Activated CD4-positive, alpha-beta T cell treated with anti-CD3 and anti-CD28 coated beads, Interleukin-2, amount 10 ng/mL, durations not matched to agents 24 days and 14 days (primary cell): ENCODE measurements at places on chromosomes 4 and X.
A peak's percentile ranks its signal among the peaks of the same experiment; 100 is the strongest.

GRCh38 chrX:20378233-20378920 lies 111.7 kb upstream of the RPS6KA3 start:
- DNase-seq, result peak; percentile 56

- peak; percentile 57 for DNase-seq
Measured at GRCh38 chr4:30721185-30722091, 1.3 kb downstream of the PCDH7 start.

GRCh38 chrX:114134465-114134864 lies 449.4 kb upstream of the HTR2C start:
- DNase-seq, result no peak

DNA sequence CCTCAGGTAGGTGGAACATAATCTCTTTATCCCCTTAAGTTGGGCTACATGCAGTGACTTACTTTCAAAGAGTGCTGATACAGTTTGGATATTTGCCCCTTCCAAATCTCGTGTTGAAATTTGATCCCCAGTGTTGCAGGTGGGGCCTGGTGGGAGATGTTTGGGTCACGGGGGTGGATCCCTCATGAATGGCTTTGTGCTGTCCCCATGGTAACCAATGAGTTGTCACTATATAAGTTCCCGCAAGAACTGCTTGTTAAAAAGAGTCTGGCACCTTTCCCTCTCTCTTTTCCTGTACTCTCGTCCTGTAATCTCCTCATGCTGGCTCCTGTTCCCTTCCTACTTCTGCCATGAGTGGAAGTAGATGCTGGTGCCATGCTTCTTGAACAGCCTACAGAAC lies 71.3 kb downstream of the GLRA3 start:
- DNase-seq, result no peak

DNA sequence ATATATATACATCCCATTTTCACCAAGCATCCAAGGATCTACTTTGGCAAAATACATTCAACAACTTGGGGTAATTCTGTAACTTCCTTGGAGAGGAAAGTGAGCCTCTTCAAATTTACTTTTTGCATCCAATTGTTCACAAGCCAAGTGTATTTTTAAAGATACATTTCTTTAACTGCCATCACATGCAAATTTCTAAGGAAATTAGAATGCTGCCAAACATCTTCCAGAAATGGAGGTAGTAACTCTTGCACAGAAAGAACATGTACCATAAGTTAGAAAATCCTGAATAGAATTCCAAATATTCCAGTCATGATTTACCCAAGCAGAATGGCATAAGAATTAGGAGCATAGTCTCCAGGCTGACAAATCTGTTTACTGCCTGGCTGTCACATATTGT lies 220.5 kb upstream of the NWD2 start:
- no peak for DNase-seq

GRCh38 chr4:95290702-95291101 lies 258.1 kb downstream of the UNC5C start:
- DNase-seq, result no peak

DNA sequence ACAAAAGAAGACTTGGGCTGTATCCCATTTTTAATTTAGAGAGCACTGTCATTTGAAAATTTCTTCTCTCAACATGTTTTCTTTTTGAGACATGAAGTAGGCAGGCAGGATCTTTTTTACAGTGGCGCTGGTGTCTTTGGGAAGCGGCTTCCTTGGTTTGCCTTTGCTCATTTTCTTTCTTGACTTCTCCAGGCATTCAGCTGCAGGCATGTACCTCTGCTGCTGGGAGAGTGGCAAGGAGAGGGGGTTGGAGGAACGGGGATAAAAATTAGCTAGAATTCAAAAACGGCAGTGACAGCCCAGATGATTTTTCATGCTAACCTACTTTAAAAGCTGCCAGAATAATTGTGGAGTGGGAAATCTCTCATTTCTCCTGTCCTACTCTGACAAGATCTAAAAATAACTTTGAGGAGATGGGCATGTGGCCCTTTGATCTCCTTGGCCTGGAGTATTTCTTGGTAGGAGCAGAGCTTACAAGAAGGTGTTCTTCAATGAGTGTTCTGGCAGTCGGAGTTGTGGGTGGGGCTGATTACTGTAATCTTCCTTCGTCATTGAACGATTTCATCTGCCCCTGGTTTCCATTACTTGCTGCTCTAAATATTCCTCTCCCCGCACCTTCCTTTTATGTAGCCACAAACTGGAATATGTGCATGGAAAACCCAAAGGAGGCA lies 54.8 kb downstream of the TBL1X start:
- no peak for DNase-seq

DNA sequence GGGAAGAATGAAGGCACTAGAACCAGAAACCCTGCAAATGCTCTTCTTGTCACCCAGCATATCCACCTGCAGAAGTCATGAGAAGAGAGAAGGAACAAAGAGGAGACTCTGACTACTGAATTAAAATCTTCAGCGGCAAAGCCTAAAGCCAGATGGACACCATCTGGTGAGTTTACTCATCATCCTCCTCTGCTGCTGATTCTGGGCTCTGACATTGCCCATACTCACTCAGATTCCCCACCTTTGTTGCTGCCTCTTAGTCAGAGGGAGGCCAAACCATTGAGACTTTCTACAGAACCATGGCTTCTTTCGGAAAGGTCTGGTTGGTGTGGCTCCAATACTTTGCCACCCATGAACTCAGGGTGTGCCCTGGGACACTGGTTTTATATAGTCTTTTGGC lies 181.7 kb downstream of the AR start:
- DNase-seq, result no peak

DNA sequence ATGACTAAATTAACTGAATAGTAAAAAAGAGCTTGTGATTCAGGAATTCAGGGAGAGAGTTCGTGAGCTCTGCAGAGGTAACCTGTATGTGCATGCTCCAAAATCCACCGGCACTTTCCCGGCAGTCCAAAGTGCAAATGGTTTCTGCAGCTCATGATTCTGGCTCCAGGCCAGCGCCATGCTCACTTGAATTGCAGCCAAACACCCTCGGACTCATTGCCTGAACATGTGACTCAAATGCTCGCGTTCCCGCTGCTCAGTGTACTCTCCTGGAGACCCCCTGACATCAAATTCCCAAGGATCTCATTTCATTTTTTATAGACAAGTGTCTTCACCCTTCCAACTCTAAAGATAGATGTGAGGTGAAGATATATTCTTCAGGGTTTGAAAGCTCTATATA lies 44.1 kb upstream of the SH3RF1 start:
- DNase-seq, result no peak

- DNase-seq, result no peak
Measured at GRCh38 chr4:76867377-76867776, 30.6 kb downstream of the SOWAHB start.

GRCh38 chr4:164428561-164428960 lies 325.4 kb upstream of the SMIM31 start:
- DNase-seq, result no peak

DNA sequence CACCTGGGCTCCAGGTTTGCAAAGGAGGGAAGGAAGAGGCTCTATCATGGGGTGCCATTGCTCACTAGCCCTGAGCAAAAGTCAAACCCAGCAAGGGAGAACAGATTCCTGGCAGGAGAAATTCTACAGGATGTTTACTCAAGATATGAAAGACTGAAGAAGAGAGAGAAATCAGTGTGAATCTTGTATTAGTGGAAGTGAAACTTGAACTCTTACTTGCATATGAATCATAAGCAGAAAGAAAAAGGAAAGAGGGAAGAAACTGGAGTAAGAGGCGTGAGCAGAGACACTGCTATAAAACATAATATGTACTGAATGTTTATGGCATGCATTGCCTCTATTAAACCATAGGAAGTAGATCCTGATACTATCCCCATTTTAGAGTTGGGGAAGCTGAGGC lies 60.9 kb downstream of the C4orf46 start:
- DNase-seq, result no peak

DNA sequence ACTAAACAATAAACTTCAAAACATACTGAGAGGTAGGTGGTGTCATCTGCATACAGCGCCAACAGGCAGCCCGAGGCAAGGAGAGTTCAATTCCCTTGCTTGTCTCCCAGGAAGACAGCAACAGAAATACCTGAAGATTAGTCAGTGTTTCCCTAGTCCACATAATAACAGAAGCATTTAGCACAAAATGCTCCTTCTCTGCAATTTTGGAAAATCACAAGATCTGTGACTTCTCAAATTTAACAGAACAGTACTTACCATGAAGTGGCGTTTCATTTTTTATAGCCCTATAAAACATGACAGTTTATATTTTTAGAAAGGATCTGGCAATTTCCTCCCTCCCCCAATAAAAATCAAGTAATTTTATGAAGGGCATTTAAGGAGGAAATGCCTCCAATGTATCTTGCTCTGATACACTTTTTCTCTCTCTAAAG lies 67.1 kb upstream of the MYOZ2 start:
- DNase-seq, result no peak

DNA sequence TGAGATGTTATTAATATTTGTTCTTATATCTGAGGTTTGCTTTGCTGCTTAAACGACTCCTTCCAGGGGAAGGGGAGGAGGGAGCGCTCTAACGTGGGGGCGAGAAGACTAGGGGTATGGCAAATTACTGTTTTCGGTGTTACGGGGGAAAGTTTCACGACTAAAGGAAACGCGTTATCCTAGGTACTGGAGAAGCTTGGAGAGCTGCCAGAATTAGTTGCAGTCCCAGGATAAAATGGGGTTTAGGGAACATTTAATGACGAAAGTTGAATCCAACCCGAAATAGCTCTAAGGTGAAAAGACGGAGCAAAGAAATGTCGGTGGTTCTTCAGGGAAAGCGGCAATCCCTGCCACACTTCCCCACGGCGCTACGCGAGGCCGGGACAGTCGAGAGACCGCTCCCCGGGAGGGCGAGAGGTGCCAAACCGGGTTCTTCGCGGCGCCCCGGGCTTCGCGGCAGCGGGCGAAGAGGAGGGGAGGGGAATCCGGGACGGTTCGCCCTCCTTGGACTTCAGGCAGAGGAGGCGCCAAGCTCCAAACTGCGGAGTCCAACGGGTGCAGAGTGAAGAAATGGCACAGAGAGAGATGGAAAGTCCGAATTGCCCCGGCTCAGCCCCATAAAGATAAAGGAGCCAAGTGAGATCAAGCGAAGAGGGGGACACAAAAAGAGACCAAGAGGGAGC lies 724 bp downstream of the THOC2 start:
- DNase-seq, result peak; percentile 62

GRCh38 chrX:108246304-108246954 lies 154.9 kb downstream of the ATG4A start:
- DNase-seq, result no peak

GRCh38 chr4:115505326-115505725 lies 391.9 kb upstream of the NDST4 start:
- DNase-seq, result no peak

- DNase-seq, result no peak
Measured at GRCh38 chr4:139902321-139903320, 237.0 kb downstream of the MGST2 start.

- no peak for DNase-seq
Measured at GRCh38 chr4:145734576-145735346, 54.8 kb downstream of the C4orf51 start.

DNA sequence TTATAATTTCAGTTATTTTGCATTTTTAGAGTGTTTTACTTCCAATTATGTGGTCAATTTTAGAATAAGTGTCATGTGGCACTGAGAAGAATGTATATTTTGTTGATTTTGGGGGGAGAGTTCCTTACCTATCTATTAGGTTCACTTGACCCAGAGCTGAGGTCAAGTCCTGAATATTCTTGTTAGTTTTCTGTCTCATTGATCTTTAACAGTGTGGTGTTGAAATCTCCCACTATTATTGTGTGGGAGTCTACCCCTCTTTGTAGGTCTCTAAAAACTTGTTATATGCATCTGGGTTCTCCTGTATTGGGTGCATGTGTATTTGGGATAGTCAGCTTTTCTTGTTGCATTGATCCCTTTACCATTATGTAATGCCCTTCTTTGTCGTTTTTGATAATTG lies 127.0 kb upstream of the ZDHHC15 start:
- no peak for DNase-seq

DNA sequence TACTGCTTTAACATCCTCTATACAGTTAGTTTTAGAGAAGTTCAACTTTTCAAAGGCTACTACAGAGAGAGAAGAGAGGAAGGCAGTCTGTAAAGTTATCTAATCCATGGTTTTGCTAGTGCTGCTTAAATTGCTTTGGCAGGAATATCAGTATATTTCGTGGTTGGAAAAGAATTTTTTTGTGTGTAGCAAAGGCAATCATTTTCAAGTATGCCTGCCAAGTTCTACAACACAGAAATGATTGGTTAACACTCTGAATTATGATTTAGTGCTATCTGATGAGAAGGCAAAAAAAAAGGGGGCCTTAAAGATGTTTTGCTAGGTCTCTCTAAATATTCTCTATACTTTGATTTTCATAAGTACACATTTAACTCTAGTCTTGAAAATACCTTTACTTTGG lies 133.1 kb downstream of the JADE1 start:
- DNase-seq, result no peak

GRCh38 chr4:87054900-87055299 lies 120.1 kb downstream of the AFF1 start:
- no peak for DNase-seq

DNA sequence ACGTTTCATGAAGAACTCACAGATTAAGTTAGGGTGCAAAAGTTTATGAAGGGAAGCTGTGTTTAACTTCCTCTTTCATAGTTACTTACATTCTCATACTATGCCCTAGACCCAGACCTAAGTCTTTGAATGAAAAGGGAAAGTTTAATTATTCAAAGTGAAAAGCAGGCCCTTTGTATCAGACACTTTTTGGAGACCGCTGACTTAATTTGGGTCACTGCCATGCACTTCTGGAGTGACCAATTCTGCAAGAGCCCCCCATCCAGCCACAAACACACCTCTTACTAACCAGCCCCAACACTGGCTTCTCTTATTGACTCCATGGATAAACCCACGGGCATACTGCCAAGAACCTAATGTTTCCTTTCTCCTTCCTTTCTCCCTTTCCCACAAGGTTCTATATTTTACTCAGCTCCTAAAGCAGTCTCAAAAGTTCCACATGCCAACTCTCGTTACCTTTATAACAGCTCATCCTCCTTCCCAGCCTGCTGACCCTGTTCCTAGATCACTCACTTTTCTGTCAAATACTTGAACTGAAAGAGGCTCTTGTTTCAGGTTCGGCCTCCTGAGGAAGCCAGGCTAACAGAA lies 34.5 kb downstream of the ABCE1 start:
- DNase-seq, result peak; percentile 56

GRCh38 chr4:189124791-189125190 lies 815.9 kb upstream of the FRG1 start:
- DNase-seq, result no peak

- no peak for DNase-seq
Measured at GRCh38 chrX:4129626-4130025, 416.2 kb upstream of the PRKX start.

DNA sequence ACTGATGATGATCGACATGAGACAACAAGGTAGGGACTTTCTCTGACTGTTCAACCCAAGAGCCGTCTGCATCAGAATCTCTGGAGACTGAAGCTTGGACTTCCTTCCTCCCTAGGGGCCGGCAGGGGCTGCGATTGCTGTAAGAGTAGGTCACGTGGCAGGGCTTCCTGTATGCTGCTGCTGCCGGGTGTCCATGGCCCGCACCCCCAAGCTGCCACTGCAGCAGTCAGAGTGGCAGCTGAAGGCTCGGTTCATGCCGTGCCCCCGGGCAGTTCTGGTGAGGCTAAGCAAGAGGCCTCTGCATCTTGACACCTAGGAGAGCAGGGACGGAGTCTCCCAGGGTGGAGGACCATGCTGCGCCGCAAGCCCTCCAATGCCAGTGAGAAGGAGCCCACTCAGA lies at the start of gene SASH3:
Gene SASH3, plus strand, starts transcription at position 203 of the 400 bp plus-strand sequence. Its CDS starts 149 bp downstream, at position 352.
- DNase-seq, result peak; percentile 89

GRCh38 chr4:24482871-24483270 lies 101.5 kb downstream of the DHX15 start:
- DNase-seq, result no peak

- no peak for DNase-seq
Measured at GRCh38 chrX:82218361-82218760, 1016.5 kb downstream of the SH3BGRL start.
